ENCODE measurements at places on chromosomes 12 and 14. TPM values are rescaled to one million over a fixed set of nuclear protein-coding genes. Genes with fewer than 3 reads are reported as not detected.
A peak's percentile ranks its signal among the peaks of the same experiment; 100 is the strongest.

Gene MMP17
- 3.1 TPM for total RNA-seq

- no peak for DNase-seq
These were observed 70.6 kb upstream of the SLC24A4 start for GRCh38 chr14:92252323-92252722.

DNA sequence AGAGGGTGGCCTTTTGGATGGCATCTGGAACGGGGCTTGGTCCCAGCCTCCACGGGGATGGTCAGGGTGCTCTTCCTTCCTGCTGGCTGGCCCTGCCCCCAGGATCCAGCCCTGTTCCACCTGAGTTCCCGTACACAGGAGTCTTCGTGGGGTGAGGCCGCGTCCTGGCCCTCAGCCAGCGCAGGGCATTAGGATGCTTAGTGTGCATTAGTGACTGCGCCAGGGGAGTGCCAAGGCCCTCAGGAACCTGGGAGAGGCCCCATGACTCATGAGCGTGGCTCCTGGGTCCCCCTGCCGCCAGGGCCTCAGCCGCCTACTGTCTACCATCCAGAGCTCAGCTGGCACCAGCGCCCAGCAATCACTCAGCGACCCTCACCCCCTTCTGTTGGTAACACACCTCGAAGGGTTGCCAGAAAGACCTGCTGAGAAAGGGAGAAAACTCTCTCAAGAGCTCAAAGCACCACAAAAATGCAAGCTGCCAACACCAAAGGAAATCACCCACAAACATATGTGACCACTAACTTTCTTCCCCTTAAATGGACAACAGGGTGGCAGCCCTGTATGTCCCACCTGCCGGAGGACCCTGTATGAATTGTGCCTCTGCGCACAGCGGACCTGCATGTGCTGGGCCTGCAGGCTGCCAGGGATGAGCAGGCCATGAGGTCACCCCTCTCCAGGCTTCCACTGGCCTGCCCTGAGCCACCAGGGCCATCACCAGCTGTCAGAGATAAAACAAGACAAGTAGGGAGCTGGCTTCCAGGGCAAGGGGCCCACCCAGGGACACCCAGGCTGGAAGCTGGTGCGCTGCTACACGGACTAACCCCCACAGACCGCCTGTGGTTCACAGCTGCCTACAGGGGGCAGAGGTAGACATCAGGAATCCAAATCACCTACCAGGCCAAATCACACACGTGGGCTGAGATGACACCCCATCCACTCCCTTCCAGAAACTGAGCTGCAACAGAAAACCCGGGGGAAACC, 28.7 kb downstream of the CCDC85C start:
- DNase-seq: peak; percentile 88

DNA sequence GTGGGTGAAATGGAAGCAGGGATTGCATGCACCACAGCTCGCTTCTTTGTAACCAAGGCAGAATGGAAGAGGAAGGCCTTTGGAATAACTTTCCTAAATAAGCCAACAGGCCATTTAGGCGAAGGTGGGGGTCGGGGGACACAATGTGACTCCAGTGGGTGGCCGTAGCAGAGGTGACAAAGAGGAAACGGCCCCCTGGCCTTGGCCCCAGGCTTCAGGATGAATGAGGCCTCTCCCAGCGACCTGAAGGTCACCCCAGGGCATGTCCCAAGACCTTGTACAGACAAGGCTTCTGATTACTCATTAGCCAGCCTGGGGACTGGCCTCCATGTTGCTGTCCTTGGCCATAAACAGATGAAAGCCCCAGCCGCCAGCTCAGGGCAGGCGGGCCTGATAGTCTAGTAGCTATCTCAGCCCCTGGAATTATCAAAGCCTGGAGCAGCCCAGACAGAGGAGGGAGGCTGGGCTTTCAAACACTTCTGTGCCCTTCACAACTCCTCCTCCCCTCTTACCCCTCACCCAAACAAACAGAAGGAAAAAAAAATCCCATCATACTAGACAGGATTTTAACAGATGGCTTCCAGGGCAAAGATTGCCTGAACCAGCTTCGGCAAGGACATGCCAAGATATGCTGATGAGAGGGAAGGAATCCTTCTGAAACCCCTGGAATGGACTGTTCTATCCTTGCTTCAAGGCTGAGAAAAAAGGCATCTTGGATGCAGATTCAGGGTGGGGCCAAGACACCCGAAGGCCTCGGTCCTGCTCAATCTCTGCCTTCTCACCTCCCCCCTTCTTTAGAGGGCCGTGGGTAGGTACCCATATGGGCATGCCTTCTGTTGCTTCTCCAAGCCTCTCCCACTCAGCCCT, 142.3 kb upstream of the PARP11 start:
- DNase-seq: no peak

DNA sequence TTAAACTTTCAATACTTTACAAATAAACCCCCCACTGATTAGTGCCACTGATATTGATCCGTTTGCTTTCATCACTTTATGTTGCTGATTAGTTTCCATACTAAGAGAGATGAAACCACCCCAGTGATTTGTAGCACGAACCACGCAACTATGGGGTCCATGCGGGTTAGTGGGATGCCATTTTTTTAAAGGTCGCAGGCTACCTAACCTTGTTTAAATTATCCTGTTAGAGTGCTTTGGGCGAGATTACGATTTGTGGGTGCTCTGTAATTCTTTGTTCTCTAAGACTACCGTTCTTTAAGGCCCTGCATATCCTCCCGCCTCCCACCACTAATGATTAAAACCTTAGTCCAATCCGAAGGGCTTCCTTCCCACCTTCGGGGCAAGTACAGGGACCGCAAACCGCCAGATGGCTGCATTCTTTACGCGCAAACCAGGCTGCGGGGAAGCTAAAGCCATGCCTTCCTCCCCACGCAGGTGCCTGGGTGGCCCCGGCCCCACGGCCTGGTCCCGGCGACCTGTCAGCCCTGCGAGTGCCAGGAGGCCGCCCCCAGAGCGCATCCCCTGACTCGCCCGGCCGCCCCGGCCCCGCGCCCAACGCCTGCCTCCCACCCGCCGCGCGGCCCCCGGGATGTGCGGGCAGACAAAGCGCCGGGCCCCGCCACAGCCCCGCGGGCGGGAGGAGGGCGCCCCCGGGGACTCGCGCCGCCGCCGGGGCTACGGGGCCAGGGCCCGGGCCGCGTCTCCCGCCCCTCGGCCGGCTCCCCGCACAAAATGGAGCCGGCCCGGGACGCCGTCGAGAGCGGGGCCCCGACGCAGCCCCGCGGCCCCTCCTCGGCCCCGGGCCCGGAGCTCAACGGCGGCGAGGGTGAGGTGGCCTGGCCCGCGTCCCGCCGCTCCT, 759 bp downstream of the NFYB start:
- peak; percentile 69 for DNase-seq

Gene SERPINA10
- total RNA-seq: not detected

Gene NCKAP5L
- total RNA-seq: 12.9 TPM

DNA sequence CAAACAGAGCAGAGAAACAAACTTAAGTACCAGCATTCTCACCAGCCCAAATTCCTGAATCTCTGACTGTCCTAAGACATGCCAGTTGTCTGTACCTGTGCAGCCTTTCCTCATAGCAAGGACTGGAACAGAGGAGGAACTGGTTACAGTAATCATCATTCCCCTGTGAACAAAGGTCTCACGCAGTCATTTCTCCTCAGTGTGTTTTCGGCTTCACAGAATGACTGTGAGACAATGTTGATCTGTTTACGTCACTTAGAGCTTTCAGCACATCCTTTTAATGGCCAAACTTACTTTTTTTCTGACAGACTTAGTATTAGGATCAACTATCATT, 169.0 kb downstream of the FBXL14 start:
- DNase-seq: no peak

Gene KLRD1
- 0.29 TPM for total RNA-seq

GRCh38 chr14:20999591-20999990, 498 bp downstream of the SLC39A2 start:
- no peak for DNase-seq

Gene PPP1R1A
- not detected for total RNA-seq

- no peak for DNase-seq
These were observed 777.7 kb downstream of the SLC6A15 start for GRCh38 chr12:84134797-84135366.

DNA sequence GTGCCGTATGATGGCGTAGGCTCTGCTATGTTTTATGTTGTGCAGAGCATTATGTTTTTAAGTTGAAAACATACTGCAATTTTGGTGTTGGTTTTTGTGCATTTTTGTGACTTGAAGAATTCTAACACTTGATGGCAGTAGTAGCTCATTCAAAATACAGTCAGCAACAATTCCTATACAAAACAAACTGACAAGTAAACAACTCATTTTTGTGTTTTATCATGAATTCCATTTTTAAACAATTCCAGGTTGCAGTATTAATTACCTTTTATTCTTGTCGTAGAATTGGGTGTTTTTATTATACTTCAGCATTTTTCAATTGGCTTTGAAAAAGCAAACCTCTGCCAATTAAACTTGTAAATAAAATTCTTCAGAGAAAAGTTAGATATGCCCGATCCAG, 4.1 kb upstream of the CCER1 start:
- no peak for DNase-seq

Gene CMA1
- not detected for total RNA-seq

Gene KLHL33
- not detected for total RNA-seq

- no peak for DNase-seq
These were observed 15.3 kb downstream of the SLC6A12 start for GRCh38 chr12:198705-199104.

GRCh38 chr12:32489070-32489469, 89.7 kb downstream of the FGD4 start:
- DNase-seq: no peak

DNA sequence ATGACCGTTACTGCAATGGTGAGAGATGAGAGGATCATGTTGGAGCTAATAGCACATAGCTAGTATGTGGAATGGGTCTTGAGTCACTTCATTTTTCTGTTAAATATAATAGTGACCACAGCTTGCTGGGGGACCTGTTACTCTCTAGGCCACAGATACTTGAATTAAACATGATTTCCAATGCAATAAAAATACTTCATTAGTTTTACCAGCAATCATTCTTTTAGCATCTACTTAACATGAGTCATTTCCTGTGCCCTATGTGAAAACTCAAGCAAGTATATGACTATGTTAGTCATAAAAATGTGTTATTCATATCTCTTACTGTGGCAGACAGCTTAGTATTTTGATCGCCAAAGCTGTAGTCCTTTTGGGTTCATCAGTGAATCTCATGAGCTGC, 798.8 kb downstream of the SLC16A7 start:
- DNase-seq: no peak

Gene NPC2
- total RNA-seq: 135 TPM

DNA sequence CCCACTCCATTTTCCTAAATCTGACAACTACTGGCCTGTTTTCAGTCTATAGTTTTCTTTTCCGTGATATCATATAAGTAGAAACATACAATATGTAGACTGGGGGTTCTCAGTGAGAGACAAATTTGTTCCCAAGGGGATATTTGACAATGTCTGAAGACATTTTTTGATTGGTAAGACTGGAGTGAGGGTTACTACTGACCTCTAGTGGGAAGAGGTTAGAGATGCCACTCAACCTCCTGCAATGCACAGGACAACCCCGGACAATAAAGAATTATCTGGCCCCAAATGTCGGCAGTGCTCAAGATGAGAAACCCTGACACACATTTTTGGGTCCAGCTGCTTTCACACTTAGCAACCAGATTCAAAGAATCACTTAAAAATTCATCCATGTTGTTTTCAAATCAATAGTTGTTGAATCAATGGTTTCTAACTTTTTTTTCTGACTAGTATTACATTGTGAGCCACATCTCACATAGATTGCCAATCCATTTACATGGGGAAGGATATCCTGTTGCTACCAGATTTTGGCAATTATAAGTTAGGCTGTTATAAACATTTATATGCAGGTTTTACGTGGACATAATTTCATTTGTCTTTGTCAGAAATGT, 307.1 kb downstream of the RPL10L start:
- no peak for DNase-seq

GRCh38 chr12:101969-102878, 35.7 kb downstream of the IQSEC3 start:
- DNase-seq: no peak

DNA sequence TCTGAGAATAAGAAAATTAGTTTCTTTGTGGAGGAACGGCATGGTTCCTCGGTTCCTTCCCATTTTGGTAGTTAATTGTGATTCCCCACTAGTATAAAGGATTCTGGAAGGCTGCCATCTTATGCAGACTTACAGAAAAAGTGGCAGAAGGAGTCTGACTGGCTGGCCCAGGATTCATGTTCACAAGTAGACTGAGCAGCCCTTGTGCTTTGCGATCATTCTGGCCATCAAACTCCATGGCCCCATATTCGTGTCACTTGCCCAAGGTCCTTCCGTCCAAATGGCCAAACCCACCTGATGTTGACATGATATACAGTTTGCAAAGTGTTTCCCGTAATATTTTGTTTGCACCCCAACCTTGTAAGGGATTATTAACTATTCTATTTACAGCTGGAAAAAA, 297.2 kb upstream of the AMIGO2 start:
- no peak for DNase-seq

DNA sequence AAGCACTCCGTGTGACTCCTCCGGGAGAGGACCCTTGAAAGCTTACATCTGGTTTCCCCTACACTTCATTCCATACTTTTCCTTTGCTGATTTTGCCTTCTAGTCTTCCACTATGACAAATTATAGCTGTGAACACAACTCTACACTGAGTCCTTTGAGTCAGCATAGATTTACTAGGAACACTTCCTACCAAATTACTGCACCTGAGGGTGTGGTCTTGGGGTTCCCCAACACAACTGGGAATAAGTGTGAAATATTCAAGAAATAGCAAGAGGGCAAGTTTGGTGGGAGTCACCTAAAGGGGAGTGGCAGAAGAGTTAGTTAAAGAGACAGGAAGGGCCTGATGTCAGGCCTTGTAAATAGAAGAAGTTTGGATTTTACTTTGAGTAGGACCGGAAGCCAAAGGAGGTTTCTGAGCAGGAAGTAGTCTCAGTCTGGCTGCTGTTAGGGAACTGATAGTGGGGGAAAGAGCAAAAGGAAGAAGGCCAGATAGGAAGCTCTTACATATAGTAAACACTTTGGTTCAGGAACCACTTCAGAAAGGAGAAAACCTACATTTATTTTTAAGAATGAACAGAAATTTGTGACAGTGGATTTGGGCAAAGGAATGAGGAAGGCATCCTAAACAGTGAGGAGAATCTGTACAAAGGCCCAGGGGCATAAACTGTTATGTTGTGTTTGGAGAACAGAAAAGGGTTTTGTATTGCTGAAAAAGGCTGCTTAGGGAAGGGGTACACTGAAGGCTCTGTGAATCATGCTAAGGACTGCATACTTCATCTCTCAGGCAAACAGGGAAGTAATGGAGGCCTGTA, 14.2 kb downstream of the SEL1L start:
- no peak for DNase-seq

Gene ETFBKMT
- total RNA-seq: 1.0 TPM

GRCh38 chr12:77124767-77125166, 59.4 kb upstream of the E2F7 start:
- peak; percentile 49 for DNase-seq

Gene OR4N5
- not detected for total RNA-seq
